Activated T-helper 2 cell treated with anti-CD3 and anti-CD28 coated beads, Interferon-gamma antibody, Interleukin-2, Interleukin-4, amounts not matched to agents 10 μg/mL and 5 μg/mL and 100 μg/mL, durations not matched to agents 14 hours and 24 hours and 36 hours (primary cell): ENCODE measurements at places on chromosomes 4 and X. TPM values are rescaled to one million over a fixed set of nuclear protein-coding genes. Genes with fewer than 3 reads are reported as not detected.

Gene PGAM4
- 0.48 and 0.66 TPM in 2 replicates for total RNA-seq

GRCh38 chr4:1851575-1852410, 4.2 kb downstream of the LETM1 start:
- DNase-seq = no peak
- peaks cover 16% of the 10 kb centered on the region for H3K36me3 ChIP-seq
- H3K4me1 ChIP-seq = peaks cover 29% of the 10 kb centered on the region
- no peak overlapping the region for H3K27ac ChIP-seq
- H3K4me3 ChIP-seq = no peak overlapping the region

GRCh38 chr4:140293979-140294378, 79.5 kb upstream of the SCOC start:
- no peaks in the 10 kb centered on the region for H3K4me1 ChIP-seq
- H3K36me3 ChIP-seq = no peaks in the 10 kb centered on the region
- H3K27me3 ChIP-seq = peaks cover 3% of the 10 kb centered on the region
- DNase-seq = no peak
- H3K4me3 ChIP-seq = no peak overlapping the region

DNA sequence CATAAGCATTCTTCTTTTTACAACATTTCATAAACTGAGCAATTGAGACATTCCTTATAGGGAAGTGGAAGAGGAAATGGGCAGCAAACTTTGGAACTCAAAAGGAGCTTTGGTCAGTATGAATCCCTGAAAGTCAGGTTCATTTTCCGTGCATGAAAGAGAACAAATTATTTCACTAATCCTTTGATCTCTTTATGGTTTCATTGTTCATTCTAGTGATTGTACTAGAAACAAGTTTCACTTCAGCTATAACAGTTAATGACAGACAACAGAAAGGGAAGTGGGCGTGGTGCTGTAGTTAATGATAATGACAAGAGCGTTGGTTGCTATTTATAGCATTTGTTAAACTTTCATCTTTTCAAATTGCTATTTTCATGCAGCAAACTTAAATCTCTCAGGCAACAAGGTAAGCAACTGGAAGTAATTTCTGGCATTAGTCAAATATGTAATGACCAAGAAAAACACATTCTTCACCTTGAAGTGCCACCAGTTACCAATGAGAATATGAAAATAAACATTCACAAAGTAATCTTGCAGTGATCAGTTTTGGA, 98.4 kb downstream of the AREG start:
- no peak overlapping the region for H3K27ac ChIP-seq
- no peak overlapping the region for H3K4me3 ChIP-seq
- H3K27me3 ChIP-seq = peaks cover 9% of the 10 kb centered on the region
- H3K36me3 ChIP-seq = no peaks in the 10 kb centered on the region

- no peaks in the 10 kb centered on the region for H3K27me3 ChIP-seq
- H3K36me3 ChIP-seq = no peaks in the 10 kb centered on the region
- H3K4me1 ChIP-seq = no peaks in the 10 kb centered on the region
- DNase-seq = no peak
- H3K27ac ChIP-seq = no peak overlapping the region
Measured at GRCh38 chr4:75069493-75070074, 136.7 kb downstream of the PARM1 start.
